HCT116 (cell line): ENCODE measurements at places on chromosomes 3 and 15. TPM values are rescaled to one million over a fixed set of nuclear protein-coding genes. Genes with fewer than 3 reads are reported as not detected.

GRCh38 chr15:77807115-77807514 lies 174.4 kb upstream of the LINGO1 start:
- no peak for DNase-seq

DNA sequence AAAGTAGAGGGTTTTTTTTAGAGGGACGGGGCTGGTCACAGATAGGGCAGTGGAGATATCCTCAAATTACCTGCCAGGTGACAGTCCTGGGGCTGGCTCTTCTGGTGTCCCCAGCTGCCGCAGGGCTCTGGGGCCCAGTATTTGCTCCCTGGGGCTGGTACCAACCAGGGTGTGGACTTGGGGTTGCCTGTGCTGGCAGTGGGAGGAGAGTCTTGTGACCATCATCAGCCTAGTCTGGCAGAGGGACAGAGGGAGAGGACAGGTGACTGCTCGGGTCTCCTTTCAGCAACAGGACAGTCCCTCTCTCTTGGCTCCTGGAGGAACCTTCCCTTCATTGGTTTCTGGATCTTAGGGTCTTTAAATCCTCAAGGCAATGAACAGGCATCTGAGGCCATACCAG lies 7.9 kb upstream of the RPP14 start:
- no peak for DNase-seq

The GRAMD2A gene
- 8.0 TPM for total RNA-seq

- DNase-seq = peak; percentile 56
Measured at GRCh38 chr3:193605876-193606275, 12.9 kb downstream of the OPA1 start.

GRCh38 chr15:65374821-65375401 lies 2.9 kb downstream of the IGDCC3 start:
- DNase-seq = no peak

DNA sequence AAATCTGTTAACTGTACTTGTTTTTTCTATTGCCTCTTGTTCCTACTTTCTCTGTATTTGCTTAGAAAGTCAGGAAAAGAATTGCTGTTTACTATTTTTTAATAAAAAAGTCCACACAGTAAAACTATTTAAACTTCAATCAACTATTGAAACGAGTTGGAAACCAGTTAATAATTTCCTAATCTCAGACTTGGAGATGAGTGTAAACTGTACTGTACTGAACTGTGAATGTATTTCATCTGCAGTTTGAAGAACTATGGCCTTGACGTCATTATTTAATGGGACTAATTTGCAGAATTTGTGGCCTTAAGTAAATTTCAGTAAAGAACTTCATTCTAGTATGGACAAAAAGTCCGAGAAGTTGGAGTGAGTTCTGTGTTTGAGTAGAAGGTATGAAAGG lies 89.1 kb downstream of the LRRC28 start:
- DNase-seq = no peak

The DUOXA2 gene
- total RNA-seq = not detected

The SRP14 gene
- total RNA-seq = 168 TPM

The ROPN1B gene
- 2.2 TPM for total RNA-seq

- DNase-seq = peak; percentile 3
Measured at GRCh38 chr3:121835465-121835801, 424 bp downstream of the EAF2 start.

DNA sequence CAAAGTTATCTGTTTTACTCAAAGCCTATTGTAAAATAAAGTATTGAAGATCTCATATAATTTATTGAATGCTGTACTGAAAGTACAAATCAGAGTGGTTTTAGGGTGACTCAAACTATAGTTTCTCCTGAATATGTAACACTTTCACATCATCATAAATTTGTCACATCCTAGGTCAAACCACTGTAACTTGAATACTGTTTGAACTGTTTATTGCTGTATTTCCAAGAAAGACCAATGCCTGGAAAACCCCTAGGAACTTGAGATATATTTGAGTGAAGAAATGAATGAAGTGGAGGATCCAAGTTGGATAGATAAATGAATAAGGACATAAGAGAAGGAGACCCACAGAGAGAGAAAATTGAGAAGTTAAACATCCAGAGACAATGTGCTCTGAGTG lies 348.2 kb downstream of the GRM7 start:
- DNase-seq = no peak

DNA sequence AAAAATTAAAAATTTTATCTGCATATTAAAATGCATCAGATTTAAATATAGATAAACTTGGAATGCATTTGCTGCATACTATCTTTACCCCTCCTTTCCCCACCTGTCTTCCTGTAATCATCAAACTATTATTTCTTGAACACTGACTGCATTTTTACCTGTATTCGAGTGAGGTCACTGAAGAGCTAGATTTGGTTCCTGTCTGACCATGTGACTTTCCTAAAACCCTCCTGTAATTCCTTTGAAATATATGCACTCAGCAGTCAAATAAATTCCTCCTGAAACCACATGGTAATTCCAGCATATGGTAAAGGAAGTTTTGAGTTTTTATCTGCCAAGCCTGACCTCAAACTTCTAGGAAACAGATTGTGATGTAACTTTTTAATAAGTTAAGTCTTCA lies 445.6 kb upstream of the FRG2C start:
- no peak for DNase-seq

The PPP1R14D gene
- not detected for total RNA-seq

The CCR8 gene
- not detected for total RNA-seq

The CHL1 gene
- not detected for total RNA-seq

- no peak for DNase-seq
Measured at GRCh38 chr3:171190668-171191067, 164.1 kb upstream of the SLC2A2 start.

The SPSB4 gene
- 0.57 TPM for total RNA-seq

DNA sequence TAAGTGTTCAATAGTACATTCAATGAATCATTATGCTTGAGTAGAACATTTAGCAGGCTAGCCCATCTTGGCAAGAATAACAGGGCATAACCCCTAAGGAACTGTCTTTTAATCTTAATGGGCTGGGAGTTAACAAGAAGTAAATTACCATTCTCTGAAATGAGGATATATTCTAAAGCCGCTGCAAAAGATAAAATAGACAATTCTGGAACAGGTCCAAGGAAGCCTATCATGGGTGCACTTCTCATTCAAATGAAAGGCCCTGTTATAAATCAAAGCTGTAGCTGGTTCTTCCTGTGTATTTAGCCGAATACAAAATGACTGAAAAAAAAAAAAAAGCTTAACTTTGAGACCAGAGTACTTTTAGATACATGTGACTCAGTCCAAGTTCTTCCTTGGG lies 15.6 kb downstream of the MTHFS start:
- DNase-seq = no peak

DNA sequence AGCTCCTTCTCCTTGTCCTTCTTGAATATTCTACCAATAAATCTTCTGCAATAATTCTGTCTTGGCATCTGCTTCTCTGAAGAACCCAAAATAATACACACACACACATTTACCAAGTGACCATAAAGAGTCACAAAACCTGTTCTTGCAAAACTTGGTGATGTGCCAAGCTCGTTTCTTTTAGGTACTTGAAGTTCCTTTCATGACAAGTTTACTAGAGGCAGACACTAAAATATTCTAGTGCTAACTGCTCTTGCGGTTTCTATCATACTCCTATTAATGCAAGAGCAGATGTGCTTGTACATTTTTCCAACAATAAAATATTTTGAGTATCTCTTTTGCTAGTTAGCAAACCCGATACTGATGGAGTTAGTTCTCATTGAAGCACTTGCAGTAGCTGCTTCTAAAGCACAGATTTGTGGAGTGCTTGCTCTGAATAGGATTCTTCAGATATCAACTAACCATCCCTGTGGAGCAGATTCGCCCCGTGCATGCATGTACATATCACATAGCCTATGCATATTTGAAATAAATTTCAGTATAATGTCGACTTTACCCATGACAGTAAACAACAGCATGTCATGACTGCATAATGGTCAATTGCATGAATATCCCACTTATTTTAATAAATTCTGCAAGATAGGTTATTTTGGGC lies 23.2 kb downstream of the HHLA2 start:
- DNase-seq = no peak

DNA sequence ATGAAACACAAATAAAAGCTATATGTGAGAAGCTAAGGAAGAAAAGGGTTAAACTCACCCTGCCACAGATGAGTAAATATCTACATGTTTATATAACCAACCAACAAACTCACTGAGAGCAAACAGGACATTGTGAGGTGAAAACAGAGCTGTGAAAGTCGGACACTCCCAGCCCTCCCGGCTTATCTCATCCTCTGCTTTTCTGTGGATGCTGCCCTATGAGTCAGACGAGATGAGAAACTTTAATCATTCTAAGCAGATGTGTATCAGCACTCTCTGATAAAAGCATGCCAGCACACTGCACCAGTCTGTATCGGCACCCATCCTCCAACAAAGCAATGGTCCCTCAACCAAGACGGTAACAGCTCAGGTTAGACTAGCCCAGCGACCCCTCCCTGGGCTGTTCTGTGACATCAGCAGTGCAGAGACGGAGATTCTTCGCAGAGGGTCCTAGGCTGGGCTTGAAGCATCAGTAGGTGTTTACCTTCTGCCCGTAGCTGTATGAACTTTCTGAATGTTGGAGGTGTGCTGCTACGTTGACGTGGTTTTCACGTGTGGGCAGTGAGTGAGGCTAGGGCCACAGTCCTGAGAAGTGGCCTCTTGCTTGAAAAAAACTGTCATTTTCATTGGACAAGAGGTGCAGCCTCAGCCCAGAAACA lies 119.8 kb upstream of the ALDH1A3 start:
- DNase-seq = peak; percentile 51

- no peak for DNase-seq
Measured at GRCh38 chr3:69442771-69443311, 57.0 kb upstream of the FRMD4B start.
